ENCODE measurements at places on chromosomes 4 and X. TPM values are rescaled to one million over a fixed set of nuclear protein-coding genes. Genes with fewer than 3 reads are reported as not detected.
A peak's percentile ranks its signal among the peaks of the same experiment; 100 is the strongest.

DNA sequence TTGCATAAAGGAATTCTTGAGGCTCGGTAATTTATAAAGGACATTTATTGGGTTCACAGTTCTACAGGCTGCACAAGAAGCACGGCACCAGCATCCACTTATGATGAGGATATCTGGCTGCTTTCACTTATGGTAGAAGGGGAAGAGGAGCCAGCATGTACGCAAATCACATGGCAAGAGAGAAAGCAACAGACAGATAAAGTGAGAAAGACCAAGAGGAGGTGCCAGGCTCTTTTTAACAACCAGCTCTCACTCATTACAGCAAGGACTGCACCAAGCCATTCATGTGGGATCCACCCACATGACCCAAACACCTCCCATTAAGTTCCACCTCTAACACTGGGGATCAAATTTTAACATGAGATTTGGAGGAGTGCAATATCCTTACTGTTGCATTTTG lies 1198.2 kb downstream of the ADGRL3 start:
- DNase-seq, result no peak

GRCh38 chr4:121951521-121952110 lies at the start of gene TRPC3:
Gene TRPC3 (minus strand): TSS chr4:121952060. CDS start chr4:121951680, 380 bp downstream.
- peak; percentile 37 for DNase-seq

DNA sequence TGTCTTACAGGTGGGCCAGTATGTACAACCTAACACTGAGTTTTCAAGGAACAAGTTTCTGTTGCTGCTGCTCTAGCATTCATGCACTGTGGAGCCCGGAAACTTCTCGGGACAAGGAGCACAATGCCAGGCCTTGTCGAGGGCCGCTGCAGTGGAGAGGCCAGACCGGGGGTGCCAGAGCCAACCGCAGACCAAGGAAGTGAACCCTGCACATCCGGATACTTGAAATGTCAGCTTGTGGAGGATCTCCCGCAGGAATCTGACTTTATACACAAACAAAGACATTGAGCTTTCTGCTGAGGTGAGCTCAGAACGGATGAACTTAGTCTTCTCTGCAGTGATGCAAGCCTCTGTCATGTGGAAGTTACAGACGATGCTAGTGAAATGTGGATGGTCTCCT lies 99.5 kb downstream of the ZNF827 start:
- DNase-seq, result no peak

TACC3 gene
- 72.9 TPM for total RNA-seq

KIF4A gene
- total RNA-seq, result 26.6 TPM

Data from MG63 (cell line).